ENCODE measurements at places on chromosomes 2 and 18.

GRCh38 chr2:82803307-82803706, 1655.8 kb downstream of the SUCLG1 start:
- no peak for DNase-seq

DNA sequence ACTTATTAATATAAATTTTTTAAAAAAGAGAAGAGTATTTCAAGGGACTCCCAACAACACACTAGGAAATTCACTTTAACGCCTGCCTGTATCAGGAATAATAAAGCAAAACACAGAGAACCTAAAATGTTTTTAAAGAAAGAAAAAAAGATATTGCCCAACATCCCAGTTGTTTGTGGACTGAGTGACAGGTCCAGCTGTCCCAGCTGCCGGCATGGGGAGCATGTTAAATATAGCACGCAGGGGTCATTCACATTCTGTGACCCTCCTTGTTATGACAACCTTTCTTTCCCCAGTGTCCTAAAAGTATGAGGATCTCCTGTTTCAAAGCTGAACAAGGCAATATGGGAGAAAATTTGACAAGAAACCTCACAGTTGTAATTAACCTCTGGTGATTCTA, 4.4 kb downstream of the KLHL41 start:
- no peak for DNase-seq

GRCh38 chr2:96359310-96359709, 23.7 kb downstream of the NCAPH start:
- no peak for DNase-seq

GRCh38 chr2:175030380-175031271, 25.4 kb upstream of the CHN1 start:
- peak; percentile 52 for DNase-seq

- no peak for DNase-seq
Observed at GRCh38 chr18:32244881-32245280, 55.0 kb downstream of the MEP1B start.

DNA sequence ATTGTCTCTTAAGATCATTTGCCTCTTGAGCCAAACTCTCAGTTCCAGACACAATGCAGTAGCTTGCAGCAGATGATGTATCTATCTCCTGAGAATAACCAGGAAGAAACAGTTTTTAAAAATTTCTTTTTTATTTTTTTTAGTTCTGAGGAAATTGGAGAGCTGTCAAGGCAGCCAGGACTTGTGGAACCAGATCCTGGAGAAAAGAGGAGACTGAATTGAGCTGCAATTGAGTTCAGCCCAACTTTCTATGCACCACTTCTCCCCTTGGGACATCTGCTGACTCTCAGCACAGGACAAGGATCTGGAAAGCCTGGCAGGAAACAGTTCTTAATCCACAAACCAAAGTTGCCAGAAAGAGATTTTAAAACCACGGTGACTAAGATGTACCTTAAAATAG, 13.5 kb upstream of the CSRNP3 start:
- DNase-seq, result peak; percentile 36

DNA sequence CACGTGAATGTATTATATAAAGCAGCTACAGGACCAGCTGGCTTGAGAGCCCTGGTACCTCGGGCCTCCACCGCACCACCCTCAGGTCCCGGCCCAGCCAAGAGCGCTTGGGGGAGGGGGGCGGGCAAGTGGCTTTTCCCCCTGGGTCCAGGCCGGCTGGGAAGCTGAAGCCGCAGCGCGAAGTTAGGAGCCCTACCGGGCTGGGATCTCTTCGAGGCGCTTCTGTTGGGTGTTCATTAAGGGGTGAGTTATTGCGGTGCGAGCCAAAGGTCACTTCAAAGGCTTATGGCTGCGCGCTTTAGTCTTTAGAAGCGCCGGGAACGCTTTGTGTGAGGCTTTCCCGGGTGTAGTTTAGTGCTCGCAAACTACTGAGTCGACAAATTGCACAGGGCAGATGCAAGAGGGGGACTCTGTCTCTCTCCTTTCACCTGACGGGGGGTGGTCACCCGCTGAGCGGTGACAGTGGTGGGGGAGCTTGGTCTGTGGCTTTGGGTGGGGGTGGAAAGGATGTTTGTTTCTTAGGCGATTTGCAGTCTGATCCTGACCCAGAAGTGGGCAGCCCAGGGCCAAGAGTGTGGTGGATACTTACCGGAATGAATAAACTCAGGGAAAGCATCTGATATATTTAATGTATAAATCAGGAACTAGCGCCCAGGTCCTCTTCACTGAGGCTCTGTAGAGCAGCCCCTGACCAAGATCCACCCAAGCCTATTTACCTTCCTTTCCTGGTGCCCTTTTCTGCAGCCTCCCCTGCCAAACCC, 6.0 kb downstream of the HOXD3 start:
- DNase-seq, result no peak

- DNase-seq, result no peak
Observed at GRCh38 chr18:12862467-12862866, 21.6 kb downstream of the PTPN2 start.

GRCh38 chr18:58784601-58785137, 80.0 kb upstream of the ZNF532 start:
- peak; percentile 58 for DNase-seq

GRCh38 chr2:236899146-236899545, 186.5 kb upstream of the COPS8 start:
- DNase-seq, result no peak

GRCh38 chr2:236862961-236863728, 222.5 kb upstream of the COPS8 start:
- peak; percentile 99 for DNase-seq

- no peak for DNase-seq
Observed at GRCh38 chr2:147137711-147138110, 707.1 kb upstream of the ACVR2A start.

DNA sequence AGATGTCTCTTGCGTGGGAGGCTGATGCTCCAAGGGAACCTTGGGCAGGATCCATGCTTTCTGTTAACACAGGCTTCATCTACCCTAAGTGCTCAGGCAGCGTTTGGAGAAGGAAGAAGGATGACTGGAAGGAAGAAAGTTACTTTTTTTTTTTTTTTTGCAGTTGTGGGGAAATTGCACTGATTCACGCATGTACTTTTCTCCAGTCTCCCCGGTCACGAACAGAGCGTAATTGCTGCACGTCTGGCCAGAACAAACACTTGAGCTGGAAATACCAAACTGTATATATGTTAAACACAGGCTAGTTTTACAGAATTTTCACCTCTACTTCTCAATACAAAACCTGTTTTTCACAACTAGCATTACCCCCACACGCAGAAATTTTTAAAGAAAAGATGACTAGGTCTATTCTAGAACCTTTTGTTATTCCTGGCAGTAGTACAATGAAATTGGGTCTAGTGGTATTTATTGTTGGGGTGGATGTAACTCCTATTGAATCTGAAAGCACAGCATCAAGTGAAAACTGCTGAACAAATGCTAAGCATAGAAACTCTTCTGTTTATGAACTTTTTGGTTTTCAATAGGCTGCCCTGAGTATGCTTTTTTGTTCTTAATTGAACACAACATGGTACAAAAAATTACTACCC, 9.3 kb upstream of the SCYGR5 start:
- DNase-seq, result no peak

DNA sequence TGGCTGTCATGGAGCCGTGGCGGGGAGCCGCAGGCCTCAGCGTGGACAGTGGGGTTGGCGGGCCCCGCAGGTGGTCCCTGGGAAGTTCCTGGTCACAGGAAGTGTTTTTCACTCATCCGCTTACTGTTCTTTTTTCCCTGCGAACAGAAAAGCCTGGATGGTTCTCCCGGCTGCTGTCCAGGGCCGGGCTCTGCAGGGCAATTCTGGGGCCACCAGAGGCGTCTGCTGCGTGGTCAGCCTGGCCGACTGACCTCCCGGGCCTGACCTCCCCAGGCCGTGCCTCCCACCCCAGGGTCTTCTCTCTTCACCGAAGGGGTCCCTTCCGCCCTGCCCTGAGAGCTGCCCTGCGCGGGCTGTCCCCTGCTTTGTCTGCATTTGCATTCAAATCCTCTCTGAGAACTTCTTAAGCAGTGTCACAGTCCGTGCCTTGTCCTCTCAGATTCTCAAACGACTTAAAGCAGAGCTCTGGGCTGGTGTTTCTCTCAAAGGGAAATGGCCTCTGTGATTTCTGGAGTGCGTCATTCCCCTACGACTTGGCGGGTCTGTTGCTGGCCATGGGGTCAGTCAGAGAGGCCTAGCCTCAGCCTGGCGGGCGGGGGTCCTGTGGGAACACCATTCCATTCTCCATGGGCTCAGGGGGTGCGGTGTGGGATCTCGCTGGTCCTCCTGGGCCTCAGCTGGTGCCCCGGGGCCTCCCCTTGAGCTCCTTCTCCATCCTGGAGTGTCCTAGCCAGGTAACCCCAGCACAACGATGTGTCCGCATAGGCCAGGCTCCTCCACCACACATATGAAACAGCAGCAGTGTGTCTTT, 38.3 kb downstream of the KLHL29 start:
- no peak for DNase-seq

- no peak for DNase-seq
Observed at GRCh38 chr2:71291398-71291797, 40.2 kb upstream of the ZNF638 start.
